Esophagus squamous epithelium (tissue), 5 donors: ENCODE measurements at places on chromosomes 12 and 14. TPM values are rescaled to one million over a fixed set of nuclear protein-coding genes. Genes with fewer than 3 reads are reported as not detected.

RAD9B gene
- total RNA-seq, result 0.40 TPM

SERPINA9 gene
- total RNA-seq, result not detected

TTC9 gene
- 26.9 TPM for total RNA-seq

GLIPR1L1 gene
- total RNA-seq, result not detected

USP44 gene
- total RNA-seq, result 0.19 TPM

NGB gene
- not detected for total RNA-seq

HNF1A gene
- not detected for total RNA-seq

DPF3 gene
- 2.7 TPM for total RNA-seq

LAG3 gene
- total RNA-seq, result 0.50 TPM

APOF gene
- total RNA-seq, result not detected
